Fibroblast of upper back skin (primary cell): ENCODE measurements at places on chromosomes 3 and 15.
A peak's percentile ranks its signal among the peaks of the same experiment; 100 is the strongest.

- no peak for DNase-seq
Measured at GRCh38 chr15:92014281-92015030, 160.9 kb downstream of the SLCO3A1 start.

GRCh38 chr3:71428841-71429596, 154.5 kb downstream of the FOXP1 start:
- peak; percentile 68 for DNase-seq

- no peak for DNase-seq
Measured at GRCh38 chr3:168216851-168217250, 121.1 kb upstream of the GOLIM4 start.

DNA sequence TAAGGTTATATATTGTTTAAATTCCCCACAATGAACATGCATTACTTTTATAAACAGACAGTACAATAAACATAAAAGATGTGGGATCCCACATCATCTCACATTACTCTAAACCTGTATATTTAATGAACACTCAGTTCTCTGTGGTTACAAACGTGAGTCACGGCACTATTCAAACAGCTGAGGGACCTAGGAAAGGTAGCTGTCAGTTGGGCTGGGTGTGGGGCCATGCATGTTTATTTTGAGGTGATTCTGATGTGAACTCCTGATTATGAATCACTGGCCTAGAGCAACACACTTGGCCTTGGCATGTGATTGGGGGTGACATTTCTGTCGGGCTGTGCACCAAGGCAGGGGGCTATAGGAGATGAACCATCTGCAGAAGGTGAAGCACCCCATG, 147.6 kb upstream of the HACD2 start:
- DNase-seq: peak; percentile 70

DNA sequence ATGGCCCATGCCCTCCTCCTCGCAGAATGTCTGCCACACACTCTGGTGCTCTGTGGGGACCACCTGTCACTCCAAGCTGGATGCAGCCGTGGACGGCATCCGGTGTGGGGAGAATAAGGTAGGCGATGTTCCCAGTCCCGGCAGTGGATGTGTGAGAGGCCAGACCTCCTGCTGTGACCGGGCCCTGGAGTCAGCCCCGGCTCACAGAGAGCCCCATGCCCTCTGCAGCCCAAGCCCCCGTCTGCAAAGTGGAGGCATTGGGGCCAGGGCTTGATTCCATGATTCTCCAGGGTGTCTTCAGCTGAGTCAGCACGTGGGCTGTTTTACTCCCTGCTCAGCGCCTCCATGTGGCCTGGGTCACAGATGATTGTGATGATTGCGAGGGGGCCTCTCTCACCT, 32.2 kb downstream of the GOLGA6L10 start:
- DNase-seq: no peak

GRCh38 chr3:170467571-170468147, 49.0 kb downstream of the CLDN11 start:
- no peak for DNase-seq

DNA sequence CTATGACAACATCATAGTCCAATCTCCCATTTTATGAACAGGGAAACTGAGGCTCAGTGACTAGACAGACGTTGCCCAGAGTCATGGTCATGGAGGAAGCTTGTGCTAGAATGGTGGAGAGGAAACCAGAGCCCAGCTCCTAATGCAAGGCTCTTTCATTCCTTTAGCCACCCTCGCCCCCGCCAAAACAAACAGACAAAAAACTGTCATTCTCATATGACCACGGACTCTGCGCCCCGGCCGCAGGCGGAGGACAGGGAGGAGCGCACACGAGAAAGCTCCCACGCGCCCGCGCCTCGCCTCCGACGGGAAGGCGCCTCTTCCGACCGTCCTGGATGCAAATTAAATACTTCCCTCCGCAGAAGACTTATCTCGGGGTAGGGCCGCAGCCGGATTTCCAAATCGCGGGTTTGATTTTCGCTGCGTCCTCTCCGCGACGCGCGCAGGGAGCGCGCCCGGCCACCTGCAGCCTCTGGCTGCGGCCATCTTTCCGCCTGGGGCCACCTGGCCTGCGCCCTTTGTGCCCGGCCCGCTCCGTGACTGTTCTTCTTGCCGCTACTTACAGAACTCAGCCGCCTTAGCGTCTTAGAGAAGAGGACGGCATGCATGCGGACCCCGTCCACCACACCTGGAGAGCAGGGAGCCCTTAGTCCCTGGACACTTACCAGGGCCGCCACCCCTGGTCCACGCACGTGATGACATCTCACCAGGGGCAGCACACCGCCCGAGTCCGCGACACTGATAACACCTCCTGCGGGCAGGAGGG, 670 bp upstream of the ATP13A3 start:
- DNase-seq: no peak

DNA sequence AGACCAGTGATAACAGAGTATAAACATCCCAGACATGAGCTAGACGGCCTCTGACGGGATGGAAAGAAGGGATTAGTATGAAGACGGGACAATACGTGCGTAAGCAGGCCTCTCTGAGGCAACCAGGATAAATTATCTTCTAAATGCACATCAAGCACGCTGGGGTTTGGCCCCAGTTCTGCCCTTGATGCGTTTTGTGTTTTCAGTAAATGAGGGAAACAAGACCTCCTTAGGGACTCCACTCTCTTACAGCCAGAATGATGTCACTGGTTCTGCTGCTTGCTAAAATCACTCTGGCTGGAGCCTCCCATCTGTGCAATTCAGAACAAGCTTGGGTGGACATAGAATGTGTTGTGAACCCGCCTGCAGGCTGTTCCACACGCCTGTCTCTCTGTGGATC, 156.0 kb upstream of the MCTP2 start:
- peak; percentile 82 for DNase-seq

DNA sequence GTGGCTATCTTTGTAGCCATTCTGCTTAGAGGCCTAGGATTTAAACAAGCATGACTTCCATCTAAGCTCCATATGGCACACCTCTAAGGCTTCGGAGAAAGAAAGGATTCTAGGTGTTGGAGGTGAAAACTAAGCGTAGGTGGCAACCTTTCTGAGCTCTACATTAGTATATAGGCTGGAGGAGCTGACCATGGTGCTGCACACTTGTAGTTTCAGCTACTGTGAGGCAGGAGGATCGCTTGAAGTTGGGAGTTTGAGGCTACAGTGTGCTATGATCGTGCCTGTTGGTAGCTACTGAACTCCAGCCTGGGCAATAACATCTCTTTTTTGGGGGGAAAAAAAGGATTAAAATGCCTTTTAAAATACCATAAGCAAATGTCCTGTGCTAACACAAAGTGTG, 7.4 kb downstream of the EAF1 start:
- no peak for DNase-seq

DNA sequence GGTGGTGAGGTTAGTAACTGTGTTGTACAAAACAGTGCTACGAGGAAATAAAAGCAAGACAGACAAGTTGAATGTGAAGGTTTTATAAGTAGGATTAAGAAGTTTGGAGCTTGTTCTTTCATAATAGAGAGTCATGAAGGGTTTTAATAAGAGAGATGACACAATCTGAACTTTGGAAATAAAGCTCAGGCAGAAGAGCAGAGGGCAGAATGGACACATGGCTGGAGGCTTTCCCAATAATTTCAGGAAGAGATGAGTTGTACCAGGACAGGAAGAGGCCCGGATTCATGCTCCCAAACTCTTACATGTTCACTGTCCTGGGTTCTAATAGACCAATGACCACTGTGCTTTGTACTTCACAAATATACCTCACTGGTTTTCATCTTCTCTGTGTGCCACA, 194.8 kb downstream of the SLC9A9 start:
- no peak for DNase-seq

DNA sequence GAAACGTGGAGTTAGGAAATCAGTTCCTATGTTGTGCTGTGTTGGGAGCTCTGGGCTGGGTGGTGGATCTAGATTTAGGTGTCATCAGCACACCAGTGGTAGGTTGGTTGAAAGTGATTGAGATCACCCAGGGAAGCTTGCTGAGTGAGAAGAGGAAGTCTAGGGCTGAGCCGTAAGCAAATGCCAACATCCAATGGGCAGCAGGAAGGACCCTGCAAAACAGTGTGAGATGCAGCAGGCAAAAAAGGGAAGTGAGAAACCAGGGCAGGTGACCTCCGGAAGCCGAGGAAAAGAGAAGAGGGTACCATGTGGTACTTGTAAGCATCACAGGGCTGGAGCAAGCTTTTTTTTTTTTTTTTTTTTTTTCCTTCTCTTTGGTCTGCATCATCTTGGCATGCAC, 15.9 kb upstream of the COPG1 start:
- DNase-seq: no peak
